Erythroblast (primary cell): ENCODE measurements at places on chromosomes 2 and 18.
A peak's percentile ranks its signal among the peaks of the same experiment; 100 is the strongest.

- no peak for DNase-seq
These were observed 123.1 kb downstream of the LPIN1 start for GRCh38 chr2:11869391-11869991.

GRCh38 chr18:63126134-63127069 is 193.2 kb downstream of the BCL2 start:
- DNase-seq, result no peak

DNA sequence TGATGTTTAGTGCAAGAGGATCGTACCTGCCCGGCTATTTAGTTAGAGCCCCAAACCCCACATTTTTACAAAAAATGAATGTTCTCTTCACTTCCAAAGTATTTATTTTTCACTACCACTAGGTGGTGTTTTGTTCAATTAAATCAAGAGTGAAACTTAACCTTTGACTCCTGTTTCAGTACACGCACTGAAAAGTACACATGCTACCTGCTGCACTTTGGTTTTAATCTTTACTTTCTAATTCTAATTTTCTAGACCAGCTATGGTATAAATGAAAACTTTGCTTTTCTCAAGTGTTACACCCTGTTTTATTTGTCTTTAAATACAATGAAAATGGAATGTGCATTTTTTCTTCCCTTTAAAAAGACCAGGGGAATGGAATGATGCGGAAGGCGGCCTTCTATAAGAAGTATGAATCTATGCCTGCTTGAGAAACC is 31.4 kb upstream of the CHN1 start:
- DNase-seq, result peak; percentile 44

GRCh38 chr2:190497428-190497827 is 37.1 kb downstream of the NEMP2 start:
- no peak for DNase-seq

DNA sequence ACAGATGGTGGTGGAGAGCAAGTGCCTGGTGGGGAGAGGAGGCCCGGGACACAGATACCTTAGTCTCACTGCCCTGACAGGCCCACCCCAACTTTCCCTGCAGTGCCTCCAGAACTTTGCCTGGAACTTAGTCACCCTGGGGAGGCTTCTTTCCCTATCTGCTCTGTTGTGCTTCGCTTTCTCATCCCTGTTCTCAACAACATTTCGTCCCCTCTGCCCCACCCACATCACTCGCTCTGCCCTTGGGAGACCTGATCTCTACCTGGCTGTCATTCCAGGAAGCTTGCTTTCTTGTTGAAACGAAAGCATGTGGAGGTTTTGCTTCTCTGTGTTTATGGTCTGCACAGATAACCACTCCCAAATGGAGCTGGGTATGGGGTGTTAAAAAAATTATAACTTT is 93.8 kb downstream of the PRKCE start:
- DNase-seq, result no peak
